ENCODE measurements at places on chromosomes 13 and 19. TPM values are rescaled to one million over a fixed set of nuclear protein-coding genes. Genes with fewer than 3 reads are reported as not detected.

Gene KLHL1
- total RNA-seq, result 4.8 TPM

Gene METTL21C
- 2.9 TPM for total RNA-seq

Gene SCN1B
- 14.0 TPM for total RNA-seq

Gene MCF2L
- total RNA-seq, result 91.5 TPM

Gene POSTN
- total RNA-seq, result 575 TPM

Gene MUC16
- total RNA-seq, result 10.1 TPM

Gene SPTBN4
- 14.8 TPM for total RNA-seq

Gene ZNF221
- 34.8 TPM for total RNA-seq

Gene ZNF701
- 37.2 TPM for total RNA-seq

Gene SH3GL1
- total RNA-seq, result 38.6 TPM

Gene PEG3
- total RNA-seq, result 79.8 TPM

Gene ZNF560
- not detected for total RNA-seq

Gene LILRA2
- total RNA-seq, result not detected

Gene DYRK1B
- total RNA-seq, result 29.4 TPM

Gene ZNF665
- total RNA-seq, result 4.3 TPM

Gene ZNF8
- 21.1 TPM for total RNA-seq

Gene SYDE1
- total RNA-seq, result 23.3 TPM

Gene BEST2
- 0.55 TPM for total RNA-seq

Gene URAD
- not detected for total RNA-seq

Gene NLRP13
- total RNA-seq, result not detected

Gene NCCRP1
- 20.0 TPM for total RNA-seq

Gene FCER2
- total RNA-seq, result not detected

Gene ZNF112
- 24.4 TPM for total RNA-seq

Gene SPACA4
- not detected for total RNA-seq

Gene ILF3
- 262 TPM for total RNA-seq

Gene SOX1
- 1.4 TPM for total RNA-seq

Gene ASF1B
- 8.1 TPM for total RNA-seq

Gene IPO5
- total RNA-seq, result 202 TPM

Gene CILP2
- total RNA-seq, result 3.7 TPM

Gene STARD13
- 30.0 TPM for total RNA-seq

Gene ZNF766
- 34.3 TPM for total RNA-seq

Gene ZNF177
- total RNA-seq, result 10.3 TPM

Gene ADGRE2
- 0.49 TPM for total RNA-seq

Gene ATP4B
- not detected for total RNA-seq
